ENCODE measurements at places on chromosomes 7 and 10.

DNA sequence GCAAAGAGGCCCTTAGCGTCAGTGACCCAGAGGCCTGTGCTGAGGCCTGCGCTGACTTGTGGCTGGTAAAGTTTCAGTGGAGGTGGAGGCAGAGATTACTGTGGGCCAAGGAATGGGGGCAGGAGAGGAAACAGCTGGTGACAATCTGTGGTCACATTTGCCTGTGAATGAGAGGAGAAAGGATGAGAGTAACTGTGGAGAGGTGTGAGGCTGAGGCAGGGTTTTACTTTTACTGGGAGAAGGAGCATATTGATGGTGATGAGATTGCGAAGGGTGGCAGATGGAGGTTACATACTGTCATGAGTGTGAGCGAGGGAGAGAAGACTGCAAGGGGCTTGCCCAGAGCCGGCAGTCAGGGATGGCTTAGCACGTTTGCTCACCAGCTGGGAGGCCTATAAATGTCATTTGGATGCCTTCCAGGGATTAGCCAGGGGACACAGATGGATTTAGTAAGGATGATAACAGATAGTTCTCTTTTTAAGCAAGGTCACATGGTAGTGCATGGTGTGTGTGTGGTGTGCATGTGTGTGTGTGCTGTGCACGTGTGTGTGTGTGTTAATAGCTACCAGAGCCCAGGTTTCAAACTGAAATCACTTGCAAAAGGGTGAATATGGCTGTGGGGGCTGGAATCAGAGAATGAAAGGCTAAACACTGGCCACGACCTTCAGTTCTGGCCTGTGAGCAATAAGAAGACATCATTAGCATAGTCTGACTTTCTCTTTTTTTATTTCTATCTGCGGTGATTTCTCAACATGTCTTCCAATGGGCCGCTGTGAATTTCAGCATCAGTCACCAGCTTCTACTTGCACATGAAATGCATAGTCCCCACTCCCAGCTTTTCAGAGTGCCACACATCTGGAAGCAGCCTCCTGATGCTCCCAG, 291.5 kb upstream of the ZNF32 start:
- DNase-seq, result no peak

GRCh38 chr7:33550363-33550762, 355.0 kb upstream of the BMPER start:
- DNase-seq, result no peak

- no peak for DNase-seq
These were observed 63.5 kb downstream of the LHPP start for GRCh38 chr10:124524991-124525653.

DNA sequence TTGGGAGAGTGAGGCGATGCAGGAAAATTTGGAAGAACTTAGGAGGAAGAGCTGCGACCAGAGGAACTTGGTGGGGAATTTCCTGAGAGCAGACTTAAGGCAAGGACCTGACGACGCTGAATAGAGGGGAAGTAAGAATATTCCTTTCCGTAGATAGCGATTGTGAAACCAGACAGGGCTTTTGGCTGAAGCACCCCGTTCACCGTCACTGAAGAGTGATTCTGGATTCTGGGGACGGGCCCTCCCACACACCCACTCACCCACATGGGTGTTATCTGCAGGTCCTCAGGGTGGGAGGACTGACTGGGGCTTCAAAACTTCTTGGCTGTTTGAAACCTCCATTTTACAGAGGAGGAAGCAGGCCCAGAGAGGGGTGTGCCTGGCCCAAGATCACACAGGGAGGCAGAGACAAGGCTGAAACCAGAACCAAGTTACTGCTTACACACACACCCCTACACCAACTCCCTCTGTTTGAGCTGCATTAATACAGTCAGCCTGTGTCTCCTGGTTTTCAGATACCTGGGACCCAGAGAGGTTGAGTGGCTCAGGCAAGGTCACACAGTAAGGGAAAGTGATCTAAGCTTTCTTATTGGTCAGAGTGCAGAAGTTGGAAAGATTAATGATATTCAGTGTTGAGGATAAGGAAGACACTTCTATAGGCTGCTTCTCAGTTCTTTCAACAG, 37.2 kb upstream of the CDH23 start:
- no peak for DNase-seq

GRCh38 chr7:96304573-96304972, 17.3 kb downstream of the SLC25A13 start:
- no peak for DNase-seq

DNA sequence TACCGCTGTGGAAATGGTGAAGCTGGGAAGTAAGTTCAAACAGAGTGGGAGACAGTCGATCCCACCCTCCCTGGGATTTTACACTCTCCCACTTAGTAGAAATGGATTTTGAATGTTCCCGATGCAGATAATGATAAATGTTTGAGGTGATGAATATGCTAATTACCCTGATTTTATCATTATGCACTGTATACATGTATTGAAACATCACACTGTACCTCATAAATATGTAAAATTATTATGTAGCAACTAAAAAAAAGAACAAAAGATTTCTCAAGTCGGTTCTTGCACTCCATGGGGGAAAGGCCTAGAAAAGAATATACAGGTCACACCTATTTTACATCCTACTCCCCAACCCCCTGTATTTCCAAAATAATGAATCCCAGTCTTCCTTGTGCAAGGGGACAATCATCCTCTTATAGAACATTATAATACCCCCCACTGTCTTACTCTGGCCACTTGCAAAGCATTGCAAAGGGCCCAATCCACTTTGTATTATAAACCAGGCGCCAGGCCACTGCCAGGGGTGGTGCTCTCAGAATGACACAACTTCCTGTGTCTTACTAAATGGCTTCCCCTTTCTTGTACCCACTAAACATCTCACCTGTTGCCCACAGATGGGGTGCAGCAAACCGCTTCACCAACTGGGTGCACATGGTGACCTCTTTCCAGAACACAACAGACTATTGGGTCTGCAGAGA, 20.6 kb upstream of the OR2AE1 start:
- DNase-seq, result no peak

GRCh38 chr7:95871075-95871848, 98.9 kb downstream of the DYNC1I1 start:
- DNase-seq, result peak; percentile 11

GRCh38 chr7:101140339-101140699, 13.4 kb downstream of the SERPINE1 start:
- DNase-seq, result no peak

GRCh38 chr10:129471447-129472175, 4.6 kb downstream of the MGMT start:
- no peak for DNase-seq

DNA sequence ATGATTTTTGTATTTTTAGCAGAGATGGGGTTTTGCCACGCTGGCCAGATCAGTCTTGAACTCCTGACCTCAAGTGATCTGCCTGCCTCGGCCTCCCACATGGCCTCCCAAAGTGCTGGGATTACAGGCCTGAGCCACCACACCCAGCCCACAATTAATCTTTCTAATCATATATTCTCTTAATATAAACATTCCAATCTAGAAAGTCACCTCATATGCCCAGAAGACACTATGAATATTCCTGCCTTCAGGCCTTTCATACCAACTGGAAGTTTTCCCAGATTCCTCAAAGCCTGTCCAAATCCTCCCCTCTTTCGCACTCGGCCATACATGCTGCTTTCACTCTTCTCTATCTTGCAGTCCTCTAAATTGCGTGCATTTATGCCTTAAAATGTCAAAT, 32.6 kb downstream of the PDZD8 start:
- no peak for DNase-seq

DNA sequence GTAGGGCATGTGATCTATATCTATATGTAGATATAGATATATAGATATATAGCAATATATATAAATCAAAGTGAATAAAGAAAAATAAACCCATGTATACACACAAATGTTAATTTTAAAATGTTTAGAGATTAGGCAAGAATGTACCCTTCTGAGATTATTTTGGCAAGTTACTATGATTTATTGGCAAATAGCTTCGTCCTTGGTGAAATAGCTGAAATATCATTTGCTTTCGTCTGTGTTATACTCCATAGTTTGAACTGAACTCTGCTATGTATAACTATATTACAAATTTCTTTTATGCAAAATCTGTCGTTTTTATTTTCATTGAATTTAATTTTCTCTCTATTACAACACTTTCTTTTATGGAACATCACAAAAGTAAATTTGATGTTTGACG, 57.5 kb downstream of the CPED1 start:
- DNase-seq, result no peak

GRCh38 chr10:119542988-119543813, 682 bp upstream of the RGS10 start:
- DNase-seq, result no peak

- DNase-seq, result no peak
These were observed 539.7 kb downstream of the GATA3 start for GRCh38 chr10:8594176-8594575.

- DNase-seq, result peak; percentile 76
These were observed 261.9 kb downstream of the PTPRN2 start for GRCh38 chr7:158325530-158326381.

DNA sequence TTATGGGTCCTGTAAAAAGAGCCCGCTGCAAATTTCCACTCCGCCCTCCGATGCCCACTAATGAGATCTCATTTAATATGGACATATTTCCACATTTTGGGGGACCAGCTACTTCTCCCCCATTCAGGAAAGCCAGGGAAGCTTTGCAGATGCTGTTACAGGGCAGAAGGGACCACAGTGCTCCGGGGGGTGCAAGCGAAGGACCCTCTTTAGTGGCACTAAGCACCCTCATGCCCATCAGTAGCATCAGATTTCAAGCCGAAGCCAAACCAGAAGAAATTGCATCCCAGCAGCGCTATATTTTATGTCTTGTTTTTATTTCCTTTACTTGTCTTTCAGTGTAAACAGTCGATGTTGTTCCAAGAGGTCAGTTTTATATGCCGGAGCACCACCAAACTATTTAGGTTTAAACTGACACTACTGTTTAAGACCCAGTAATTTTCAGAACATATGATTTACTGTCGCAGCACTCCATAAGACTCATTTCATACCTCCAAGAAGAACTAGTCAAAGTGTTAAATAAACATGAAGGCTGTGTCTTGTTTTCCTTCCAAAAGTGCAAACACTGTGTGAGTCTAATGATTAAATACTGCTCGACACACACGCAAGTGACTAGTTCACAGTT, 122.2 kb upstream of the MGMT start:
- no peak for DNase-seq

DNA sequence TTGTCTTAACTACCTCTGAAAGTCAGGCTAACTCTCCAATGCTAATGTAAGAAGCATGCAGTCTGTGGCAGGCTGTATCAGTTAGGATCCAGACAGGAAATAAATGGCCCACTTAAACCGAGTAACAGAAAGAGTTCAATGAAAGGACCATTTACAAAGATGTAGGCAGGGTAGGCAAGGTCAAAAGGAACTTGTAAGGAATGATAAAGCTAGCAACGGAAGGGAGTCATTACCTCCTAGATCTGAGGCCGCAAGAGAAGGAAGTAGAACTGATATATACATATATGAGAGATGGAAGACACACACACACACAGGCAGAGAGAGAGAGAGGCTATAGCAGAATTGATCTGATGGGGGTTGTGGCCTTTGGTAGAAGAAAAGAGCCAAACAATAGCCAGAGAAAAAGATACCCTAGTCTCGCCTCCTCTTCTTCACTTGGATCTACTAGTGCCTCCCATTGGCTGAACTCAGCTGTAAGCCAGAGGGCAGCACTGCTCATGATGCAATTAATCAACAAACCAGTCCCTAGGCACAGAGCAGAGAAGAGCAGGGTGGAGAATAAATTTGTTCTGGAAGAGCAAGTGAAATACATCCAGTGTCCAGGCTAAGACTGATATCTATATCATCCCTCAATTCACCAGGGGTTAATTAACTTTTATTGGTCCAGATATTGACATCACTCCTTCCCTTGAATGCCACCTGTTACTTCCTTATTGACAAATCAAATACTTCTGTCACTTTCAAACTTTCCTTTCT, 91.2 kb downstream of the LSMEM1 start:
- DNase-seq, result no peak

DNA sequence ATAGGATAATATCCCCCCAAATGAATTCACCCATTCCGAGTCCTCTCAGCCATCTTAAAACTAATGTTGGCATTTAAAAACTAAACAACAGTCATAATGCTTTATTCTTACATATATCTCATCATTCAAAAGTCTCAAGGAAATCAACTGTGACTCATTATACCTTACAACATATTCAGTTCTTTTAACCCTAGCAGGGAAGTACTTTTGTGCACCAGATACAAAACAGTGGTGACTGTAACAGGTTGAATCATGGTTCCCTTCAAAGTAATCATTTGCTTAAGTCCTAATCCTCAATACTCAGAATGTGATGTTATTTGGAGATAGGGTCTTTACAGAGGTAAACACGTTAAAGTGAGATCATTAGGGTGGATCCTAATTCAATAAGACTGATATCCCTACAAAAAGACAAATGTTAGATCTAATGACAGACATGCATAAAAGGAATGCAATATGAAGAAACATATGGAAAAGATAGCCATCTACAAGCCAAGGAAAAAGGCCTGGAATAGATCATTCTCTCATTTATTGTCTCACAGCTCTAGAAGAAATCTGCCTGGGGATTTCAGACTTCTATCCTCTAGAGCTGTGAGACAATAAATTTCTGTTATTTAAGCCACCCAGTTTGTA, 42.3 kb downstream of the RELN start:
- no peak for DNase-seq

GRCh38 chr10:53918755-53919154, 882.3 kb downstream of the PCDH15 start:
- no peak for DNase-seq

GRCh38 chr10:132922872-132923271, 19.5 kb downstream of the CFAP46 start:
- no peak for DNase-seq

GRCh38 chr10:85635650-85636049, 730.9 kb downstream of the GRID1 start:
- DNase-seq, result no peak

GRCh38 chr10:54282012-54282411, 519.0 kb downstream of the PCDH15 start:
- no peak for DNase-seq

DNA sequence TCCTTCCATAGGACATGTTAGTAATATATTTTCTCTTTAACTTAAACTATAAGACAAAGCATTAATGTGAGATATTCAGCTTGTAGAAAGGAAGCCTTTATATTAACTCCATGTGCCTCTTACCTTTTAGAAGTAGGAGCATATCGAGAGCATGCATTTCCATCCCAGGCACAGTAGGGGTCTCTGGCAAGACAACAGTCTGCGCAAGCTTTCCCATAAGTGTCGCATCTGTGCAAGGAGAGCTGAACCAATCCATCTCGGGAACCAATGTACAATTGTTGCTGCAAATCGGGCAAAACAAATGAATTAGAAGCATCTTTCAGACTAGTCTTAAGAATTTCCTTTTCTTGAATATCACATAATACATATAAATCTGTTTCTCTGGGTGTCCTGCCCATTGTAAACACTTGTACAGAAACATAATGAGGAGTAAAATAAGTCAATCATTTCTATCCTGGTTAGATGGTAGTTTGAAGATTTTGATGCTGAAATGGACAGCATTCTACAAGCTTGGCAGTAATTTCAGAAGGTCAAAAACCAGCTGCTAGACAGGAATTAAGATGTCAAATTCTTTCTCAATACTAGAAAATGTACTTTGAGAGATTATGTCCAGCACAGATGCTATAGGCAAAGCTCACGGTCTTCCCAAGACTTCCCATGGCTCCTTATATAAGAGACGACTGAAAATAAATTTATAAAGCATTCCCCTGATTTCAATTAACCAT, 171.8 kb downstream of the SEMA3D start:
- DNase-seq, result no peak

GRCh38 chr7:32881074-32881982, 10.2 kb downstream of the KBTBD2 start:
- no peak for DNase-seq
